Epithelial cell of proximal tubule (primary cell): ENCODE measurements at places on chromosomes 1 and 21. TPM values are rescaled to one million over a fixed set of nuclear protein-coding genes. Genes with fewer than 3 reads are reported as not detected.

DNA sequence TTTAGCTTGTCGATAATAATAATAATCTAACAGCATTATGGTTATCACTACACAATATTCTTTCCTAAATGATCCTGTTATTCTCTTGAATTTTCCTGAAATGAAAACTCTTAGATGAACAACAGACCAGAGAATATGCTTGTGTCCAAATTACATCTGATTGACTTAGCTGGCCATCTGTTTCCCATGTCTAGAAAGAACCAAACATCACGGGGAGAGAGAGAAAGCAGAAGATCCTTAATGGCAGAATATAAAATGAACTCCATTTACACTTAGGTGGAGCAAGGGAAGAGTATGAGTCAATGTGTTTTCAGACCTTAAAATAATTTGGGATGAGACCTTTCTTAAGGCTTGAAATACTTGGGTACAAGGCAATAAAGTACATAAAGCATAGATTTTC lies 162.2 kb downstream of the DSCAM start:
- DNase-seq = no peak

DNA sequence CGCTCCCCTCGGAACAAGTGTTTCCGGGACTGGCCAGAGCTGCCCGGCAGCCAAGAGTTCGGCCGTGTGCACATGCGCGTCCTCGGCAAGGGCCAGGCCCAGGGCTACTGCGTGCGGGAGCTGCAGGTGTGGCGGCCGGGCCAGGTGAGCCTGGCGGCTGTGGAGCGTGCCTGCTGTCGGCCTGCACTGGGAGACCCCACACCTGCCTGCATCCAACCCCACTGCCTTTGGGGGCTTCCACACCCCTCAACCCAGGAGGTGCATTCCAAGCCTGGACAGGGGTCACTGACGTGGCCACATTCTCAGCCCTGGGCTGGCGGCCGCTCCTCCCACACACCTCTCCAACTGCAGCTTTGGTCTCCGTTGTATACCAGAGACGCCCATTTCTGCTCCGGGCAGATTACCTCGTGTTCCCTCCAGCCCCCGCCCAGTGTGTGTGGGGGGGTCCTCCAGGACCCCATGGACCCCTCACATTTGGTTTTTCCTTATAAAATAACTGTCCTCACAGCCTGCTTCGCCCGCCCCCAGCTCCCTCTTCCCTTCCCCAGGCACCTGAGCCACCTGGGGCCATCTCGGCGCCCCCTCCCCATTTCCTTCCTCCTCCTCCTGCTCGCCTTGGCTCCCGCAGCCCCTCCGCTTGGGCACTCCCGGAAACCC lies 6.1 kb downstream of the RNF223 start:
- DNase-seq = no peak

DNA sequence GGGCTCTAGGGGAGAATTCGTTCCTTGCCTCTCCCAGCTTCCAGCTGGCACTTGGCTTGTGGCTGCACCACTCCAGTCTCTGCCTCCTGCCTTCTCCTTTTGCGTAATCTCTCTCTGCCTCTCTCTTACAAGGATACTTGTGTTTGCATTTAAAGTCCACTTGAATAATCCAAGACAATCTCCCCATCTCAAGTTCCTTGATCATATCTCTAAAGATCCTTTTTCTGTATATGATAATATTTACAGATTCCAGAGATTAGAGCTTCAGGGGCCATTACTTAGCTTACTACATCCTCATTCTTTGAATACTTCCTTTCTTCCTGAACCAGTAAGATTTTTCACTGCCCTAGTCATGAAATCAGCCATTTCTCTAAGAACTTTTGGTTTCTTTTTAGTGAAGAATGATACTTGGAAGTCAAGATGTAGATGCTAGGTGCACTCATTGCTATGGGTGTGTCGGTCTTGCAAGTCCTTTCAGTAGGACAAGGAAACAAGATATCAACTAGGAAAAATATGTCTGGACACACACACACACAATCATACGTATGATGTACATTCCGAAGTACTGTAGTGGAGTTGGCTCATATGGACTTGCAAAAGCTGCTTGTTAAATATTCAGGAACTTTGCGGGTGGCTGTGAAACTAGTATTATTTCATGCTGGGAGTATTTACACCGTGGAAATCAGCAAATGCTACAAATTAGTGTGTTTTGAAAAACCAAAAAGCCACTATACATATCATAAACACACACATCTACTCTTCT lies 20.8 kb upstream of the RLF start:
- no peak for DNase-seq

- no peak for DNase-seq
Observed at GRCh38 chr1:178871551-178872320, 859 bp upstream of the ANGPTL1 start.

GRCh38 chr1:107551456-107551855 lies 410.6 kb downstream of the NTNG1 start:
- DNase-seq = no peak

DNA sequence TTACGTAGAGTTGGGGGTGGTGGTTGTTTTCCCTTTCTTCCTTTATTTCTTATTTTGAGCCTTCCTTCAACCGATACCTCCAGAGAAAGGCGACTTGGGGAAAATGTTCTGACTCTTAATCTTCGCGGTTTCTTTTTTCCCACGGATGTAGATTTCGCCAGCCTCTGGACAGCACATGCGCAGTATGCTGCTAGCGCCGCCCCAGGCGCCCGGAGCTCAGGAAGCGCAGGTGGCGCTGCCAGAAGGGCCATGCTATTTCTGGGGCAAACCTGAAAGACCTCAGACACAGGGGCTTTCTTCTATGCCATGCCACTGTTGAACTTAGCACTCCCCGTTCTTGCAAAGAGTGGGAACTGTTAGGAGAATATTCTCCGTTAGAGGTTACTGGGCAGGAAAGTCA lies 392.1 kb downstream of the KIF26B start:
- DNase-seq = no peak

- DNase-seq = no peak
Observed at GRCh38 chr1:50985094-50985493, 15.0 kb downstream of the CDKN2C start.

DNA sequence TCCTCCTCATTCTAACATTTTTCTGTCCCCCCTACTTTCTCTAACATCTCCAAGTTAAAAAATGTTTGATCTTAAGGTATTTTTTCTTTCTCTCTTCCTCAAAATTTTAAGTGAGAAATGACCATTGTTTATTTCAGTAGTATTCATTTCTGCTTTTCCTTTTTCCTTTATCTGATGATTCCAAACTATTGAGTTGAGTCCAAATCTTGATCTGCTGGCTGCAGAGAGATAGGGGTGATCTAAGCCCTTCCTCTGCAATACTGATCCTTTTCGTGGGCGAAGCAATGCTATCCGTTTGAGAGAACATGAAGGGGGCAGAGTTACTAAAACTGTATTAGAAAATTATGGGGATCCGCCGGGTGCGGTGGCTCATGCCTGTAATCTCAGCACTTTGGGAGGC lies 516 bp upstream of the NMNAT2 start:
- DNase-seq = no peak

GRCh38 chr1:25990702-25991395 lies 7.0 kb downstream of the PAFAH2 start:
- no peak for DNase-seq

GRCh38 chr1:65942476-65942875 lies 149.8 kb downstream of the PDE4B start:
- no peak for DNase-seq

DNA sequence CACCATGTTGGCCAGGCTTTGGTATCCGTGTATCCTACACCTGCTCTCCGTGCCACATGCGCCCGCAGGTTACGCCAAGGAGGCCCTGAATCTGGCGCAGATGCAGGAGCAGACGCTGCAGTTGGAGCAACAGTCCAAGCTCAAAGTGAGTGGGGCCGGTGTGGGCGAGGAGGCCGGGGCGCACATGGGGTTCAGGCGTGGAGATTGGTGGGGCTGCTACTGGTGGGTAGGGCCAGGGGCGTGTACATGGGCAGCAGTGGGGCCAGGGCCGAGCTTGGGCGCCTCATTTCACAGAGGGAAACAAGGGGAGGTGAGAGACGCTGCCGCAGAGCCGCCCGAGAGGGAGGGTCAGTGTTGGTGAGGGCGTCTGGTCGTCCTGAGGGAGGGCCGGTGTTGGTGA lies 5.6 kb downstream of the ATAD3B start:
- DNase-seq = no peak

- no peak for DNase-seq
Observed at GRCh38 chr1:65207317-65207716, 59.3 kb downstream of the AK4 start.

DNA sequence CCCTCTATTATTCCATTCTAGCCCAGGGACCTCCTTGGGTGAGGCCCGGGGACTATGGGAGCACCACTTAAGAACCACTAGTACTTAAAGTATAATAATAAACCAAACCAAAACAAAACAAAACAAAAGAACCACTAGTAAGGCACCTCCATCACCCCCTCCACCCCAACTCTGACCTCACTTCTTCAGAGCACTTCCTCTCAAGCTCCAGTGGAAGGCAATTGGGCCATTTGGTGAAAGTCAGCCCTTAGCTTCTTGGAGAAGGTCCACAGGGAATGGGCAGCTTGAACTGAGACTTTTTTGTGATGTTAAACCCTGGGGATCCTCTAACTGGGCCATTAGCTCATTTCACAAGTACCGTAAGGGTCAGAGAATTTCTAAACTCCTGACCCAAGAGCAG lies 237.3 kb downstream of the RHOU start:
- no peak for DNase-seq

GRCh38 chr1:78292361-78292760 lies 198.4 kb upstream of the PTGFR start:
- DNase-seq = no peak

DNA sequence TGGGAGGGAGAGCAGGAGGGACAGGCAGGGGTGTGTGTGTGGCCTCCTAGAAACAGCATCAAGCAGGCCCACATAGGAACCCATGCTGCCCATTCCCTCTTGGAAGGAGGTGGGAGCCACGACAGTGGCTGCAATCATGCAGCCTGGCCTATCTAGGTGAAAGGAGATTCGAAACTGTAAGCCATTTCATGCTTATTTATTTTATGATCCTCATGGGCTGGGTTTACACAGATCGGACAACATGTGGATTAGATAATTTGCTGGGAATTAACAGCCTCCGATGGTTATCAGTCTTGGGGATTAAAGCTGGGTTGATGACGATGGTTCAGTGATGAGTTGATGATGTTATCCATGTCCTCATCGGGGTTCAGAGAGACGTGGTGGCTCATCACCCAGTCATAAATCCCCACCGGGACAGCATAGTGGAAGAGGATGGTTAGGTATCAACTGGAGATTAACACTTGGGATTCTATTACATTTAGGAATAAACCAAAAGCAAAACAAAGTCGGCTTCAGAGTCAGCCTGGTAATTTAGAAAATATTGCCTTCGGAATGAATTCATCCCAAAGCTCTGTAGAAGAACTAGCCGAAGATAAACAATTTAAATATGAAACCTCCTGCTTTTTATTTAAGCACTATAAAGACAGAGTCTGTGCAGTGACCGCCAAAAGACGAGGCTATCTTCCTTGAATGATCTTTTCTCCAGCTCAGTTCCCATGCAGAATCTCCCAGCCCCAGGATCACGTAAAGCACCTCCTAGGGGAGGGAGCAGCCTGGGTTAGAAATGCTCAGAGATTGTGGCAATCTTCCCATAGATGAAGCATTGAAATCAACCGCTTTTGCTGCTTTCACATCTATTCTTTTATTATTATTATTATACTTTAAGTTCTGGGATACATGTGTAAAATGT lies 252.8 kb downstream of the FOXD2 start:
- DNase-seq = no peak

DNA sequence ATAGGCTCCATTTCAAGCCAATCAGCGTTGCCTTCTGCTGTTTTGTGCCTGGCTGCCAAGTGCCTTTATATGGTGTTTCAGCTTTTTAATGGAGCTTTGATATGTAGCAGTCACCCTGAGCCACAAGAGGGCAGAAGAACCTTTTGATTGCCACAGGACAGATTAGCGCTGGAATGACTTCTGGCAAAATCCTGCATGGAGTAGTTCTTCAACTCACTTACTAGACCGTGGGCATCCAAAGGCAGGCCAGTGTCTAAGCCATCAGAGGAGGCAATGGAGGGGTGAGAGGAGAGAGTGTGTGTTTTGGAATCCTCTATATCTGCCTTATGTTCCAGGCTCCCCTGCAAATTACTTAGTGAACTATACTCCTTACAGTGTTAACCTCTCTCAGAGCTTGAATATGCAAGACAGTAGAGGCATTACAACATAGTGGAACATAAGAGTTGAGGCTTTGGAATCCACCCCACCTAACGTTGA lies 56.2 kb downstream of the ST3GAL3 start:
- peak; percentile 38 for DNase-seq

DNA sequence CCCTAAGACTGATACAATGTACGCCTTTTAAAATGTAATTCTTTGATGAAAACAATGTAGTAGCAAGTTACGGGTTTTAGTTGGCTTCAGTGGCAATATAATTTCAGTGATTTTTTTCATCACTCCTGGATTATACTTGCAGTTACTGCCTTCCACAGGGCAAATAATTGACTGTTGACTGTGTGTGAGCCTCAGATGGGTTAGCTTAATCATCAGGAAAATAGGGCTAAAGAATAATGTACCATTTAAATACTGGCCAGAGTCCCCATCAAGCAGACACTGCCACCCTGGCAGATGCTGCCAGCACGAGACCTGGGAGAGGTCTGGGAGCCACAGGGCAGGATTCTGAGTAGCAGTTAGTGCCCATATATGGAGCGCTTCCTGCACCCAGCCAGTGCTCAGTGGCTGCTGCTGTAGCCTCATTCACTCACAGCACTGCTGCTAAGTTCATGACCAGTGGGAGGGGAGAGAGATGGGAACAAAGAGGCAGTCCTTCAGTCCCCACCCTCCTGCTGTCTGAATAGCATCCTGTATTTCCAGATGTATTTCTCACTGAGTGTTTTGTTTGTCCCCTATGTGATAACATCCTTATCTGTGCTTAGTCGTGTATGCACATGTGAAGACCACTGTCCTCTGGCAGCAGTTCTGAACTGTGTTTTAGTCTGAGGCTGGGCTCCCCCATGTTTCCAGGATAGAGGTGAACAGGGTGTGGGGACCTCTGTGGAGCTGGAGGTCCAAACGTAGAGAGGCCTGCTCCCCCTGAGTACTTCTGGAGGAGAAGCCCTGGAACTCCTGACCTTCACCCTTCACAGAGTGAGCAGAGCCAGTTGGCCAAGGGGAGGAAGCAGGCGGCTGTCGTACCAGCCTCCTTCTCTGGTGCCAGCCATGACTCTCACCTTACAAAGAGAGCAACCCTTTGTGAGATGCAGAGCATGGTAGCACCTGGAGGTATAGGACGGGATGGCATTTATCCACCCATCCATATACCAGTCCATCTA lies 80.4 kb downstream of the ADARB1 start:
- no peak for DNase-seq

- no peak for DNase-seq
Observed at GRCh38 chr1:84773195-84773594, 82.9 kb upstream of the SSX2IP start.

The PSMB4 gene
- total RNA-seq = 348 and 446 TPM in 2 replicates

The PERM1 gene
- total RNA-seq = not detected in 2 replicates

The OR2L13 gene
- not detected in 2 replicates for total RNA-seq

The LCE1C gene
- total RNA-seq = not detected in 2 replicates

The SSR2 gene
- 450 and 635 TPM in 2 replicates for total RNA-seq

The LCE1D gene
- total RNA-seq = not detected in 2 replicates

The PDC gene
- not detected in 2 replicates for total RNA-seq

The MANEAL gene
- total RNA-seq = 0.46 and 0.72 TPM in 2 replicates
